ENCODE measurements at places on chromosomes 5 and 9.

DNA sequence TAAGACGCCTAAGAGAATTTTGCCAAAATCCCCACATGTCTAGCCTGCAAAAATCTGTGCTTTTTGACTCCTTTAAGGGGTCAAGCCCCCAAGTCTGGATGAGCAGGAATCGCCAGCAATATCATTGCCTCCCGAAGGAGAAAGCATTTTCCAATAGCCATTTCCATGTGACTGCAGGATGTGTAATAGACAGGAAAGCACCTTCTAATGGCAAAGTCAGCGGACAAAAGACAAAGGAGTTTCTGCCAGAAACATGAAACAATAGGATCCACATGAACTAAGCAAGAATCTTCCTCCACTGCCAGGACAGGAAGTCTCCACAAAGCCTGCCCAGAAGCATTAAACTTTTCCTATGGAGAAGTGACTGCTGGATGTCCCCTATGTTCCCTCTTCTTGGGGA, 177.1 kb upstream of the PCSK5 start:
- DNase-seq = no peak

- DNase-seq = no peak
These were observed 59.9 kb downstream of the GRAMD2B start for GRCh38 chr5:126483156-126483555.

DNA sequence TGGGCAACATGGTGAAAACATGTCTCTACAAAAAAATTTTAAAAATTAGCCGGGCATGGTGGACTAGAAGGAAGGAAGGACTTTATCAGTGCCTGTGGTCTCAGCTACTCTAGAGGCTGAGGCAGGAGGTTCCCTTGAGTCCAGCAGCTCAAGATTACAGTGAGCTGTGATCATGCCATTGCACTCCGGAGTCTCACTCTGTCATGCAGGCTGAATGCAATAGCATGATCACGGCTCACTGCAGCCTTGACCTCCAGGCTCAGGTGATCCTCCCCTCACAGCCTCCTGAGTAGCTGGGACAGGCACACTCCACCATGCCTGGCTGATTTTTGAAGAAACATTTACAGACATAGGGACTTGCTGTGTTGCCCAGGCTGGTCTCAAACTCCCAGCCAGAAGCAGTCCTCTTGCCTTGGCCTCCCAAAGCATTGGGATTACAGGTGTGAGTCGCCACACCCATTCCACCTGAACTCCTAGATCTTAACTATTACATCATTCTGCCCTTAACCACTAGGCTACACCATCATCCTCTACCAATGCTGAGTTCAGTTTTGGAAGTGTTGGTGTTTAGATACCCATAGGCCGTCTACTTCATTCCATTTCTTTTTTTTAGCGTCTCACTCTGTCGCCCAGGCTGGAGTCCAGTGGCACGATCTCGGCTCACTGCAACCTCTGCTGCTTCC, 2.0 kb upstream of the URM1 start:
- no peak for DNase-seq

DNA sequence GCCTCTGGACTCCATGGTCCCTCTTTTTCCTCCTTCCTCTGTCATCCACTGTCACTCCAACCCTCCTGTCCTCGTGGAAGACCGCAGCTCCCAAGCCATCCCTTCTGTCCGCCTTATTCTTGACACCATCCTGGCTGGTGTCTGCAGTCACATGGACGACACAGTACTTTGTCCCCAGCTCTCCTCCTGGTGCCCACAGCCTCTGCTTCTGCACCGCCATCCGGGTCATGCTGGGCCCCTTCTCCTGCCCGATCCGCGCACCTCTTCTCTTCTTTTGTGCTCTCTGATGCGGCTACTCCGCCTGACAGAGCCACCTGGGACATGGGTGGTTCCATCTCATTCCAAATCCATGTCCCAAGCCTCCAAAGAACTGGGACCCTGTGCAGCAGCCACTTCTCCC, 22.5 kb downstream of the ROPN1L start:
- DNase-seq = no peak

- no peak for DNase-seq
These were observed 454.3 kb upstream of the WWC1 start for GRCh38 chr5:167837127-167837526.

DNA sequence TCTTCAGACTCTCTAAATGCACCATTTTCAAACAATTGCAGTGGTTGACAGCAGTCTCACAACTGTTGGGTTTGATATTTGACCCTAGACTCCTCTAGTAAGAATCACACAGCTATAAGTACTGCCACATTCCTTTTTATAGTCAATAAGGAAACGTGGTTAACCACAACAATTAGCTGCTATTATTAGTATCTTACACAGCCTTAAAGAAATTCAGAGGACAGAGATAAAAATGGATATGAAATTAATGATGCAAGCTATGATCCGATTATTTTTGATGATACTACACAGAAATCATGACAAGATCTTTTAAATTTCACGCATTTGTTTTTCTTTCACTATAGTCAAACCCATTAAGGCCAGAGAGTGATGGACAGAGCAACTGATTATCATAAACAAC, 288.6 kb upstream of the C9orf72 start:
- no peak for DNase-seq

Data from right lung (tissue), 10 donors.